ENCODE measurements at places on chromosomes 6 and 20. TPM values are rescaled to one million over a fixed set of nuclear protein-coding genes. Genes with fewer than 3 reads are reported as not detected.

Gene HCK
- not detected for total RNA-seq

GRCh38 chr6:110682460-110682853 lies 132.8 kb downstream of the CDK19 start:
- DNase-seq: peak; percentile 83

DNA sequence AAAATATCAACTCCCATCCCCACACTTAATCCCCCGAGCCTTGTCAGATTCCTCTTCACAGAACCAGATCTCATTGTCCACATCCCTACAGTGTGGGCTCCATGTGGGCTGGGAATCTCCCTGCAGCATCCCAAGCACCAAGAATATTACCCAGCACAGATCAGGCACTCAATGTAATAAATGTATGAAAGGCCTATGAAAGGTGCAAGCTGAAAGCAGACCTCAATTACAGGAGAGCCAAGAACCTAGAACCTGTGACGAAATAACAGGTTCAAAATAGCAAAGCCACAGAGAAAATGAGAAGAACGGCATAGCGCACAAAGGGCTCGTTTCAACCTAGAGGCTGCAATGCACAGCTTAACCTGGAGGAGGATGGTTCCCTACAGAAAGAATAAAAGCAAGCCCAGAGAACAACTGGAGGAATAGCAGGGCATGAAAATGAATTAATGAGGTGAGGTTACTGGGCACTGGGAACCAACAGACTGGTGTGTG lies 3.1 kb downstream of the SLC23A2 start:
- DNase-seq: no peak

Gene GPSM3
- 4.8 TPM for total RNA-seq

Gene TREM1
- total RNA-seq: not detected

DNA sequence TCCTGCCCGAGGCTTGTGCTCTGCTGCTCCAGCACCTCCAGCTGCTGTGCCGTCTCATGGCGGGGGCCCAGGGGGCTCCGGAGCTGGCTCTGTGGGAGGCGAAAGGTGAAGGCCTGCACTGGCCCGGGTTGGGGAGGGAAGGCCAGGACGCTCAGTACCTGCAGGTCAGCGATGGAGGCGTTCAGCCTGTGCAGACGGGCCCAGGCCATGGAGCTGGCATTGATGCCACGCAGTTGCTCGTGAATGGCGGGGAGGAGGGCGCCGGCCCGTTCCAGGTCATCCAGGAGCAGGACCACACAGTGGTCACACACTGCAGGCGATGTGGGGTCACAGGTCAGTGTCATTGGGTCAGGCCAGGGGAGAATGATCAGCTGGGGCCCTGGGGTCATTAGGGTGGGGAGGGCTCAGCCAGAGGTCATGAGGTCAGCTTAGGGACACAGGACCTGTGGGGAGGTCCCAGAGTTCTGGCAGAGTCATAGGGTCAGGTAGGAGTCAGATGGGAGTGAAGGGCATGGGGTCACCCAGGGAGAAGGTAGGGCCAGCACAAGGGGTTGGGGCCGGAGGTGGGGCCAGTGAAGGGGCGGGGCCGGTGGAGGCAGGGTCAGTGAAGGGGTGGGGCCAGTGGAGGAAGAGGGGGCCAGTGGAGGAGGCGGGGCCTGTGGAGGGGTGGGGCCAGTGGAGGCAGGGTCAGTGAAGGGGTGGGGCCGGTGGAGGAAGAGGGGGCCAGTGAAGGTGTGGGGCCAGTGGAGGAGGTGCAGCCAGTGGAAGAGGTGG lies 18.0 kb downstream of the ADRM1 start:
- DNase-seq: peak; percentile 14

DNA sequence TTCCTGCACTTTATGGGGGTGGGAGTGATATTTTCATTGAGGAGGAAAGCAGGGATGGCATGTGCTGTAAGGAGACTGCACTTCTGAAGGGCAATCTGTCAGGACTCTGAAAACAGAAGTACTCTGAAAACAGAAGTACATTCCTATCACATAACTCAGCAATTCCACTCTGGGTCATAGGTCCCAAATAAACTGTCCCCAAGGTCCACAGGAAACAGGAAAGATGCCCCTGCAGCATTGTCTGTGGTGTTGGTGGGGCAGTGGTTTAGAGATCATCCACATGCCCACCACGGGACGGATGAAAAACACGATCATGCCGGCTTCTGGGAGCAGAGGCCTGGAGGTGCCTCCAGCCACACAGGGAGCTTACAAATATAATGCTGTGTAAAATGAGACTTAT lies 150.3 kb downstream of the OTOR start:
- DNase-seq: peak; percentile 6

Gene SERPINB1
- 25.9 TPM for total RNA-seq

GRCh38 chr6:165439928-165440554 lies 130.6 kb upstream of the C6orf118 start:
- peak; percentile 74 for DNase-seq

Gene PRND
- total RNA-seq: not detected

DNA sequence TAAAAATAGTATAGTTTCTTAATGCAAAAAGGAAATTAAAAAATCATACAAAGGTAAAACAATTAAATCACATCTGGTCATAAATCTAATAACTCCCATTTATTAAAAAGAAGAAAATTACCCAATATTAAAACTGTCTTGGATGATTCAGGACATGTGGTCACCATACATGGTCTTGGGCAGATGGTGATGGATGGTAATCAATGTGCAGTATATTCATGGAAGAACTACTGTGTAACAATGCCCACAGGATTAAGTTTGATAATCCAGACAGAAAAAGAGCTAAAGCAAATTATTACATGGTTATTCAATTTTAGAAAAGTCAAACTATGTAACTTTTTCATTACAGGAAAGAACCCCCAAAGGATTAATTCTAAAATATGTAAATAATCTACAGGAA lies 480.6 kb downstream of the QKI start:
- no peak for DNase-seq

- DNase-seq: peak; percentile 17
Observed at GRCh38 chr6:119339941-119340456, 9.6 kb downstream of the MAN1A1 start.

- DNase-seq: no peak
Observed at GRCh38 chr6:90387826-90388225, 91.2 kb upstream of the BACH2 start.

Gene C20orf202
- total RNA-seq: not detected

Gene PNLDC1
- total RNA-seq: 0.32 TPM

DNA sequence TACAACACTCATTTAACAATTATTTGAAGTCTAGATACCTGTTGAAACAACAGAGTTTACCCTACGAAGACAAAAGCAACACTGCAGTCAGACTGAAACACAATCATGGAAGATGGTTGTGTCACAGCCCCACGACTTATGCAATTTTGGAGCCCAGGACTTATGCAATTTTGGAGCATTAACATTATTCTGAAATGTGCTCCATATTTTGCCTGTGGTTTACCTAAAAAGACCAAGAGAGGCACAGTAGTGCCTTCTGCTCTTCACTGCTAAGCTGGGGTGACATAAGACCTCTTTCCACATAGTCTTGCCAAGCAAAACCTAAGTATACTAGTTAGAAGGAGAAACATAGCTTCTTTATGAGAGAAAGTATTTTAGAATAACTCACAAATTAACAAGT lies 216.5 kb downstream of the PTPRK start:
- DNase-seq: no peak

Gene SGK2
- 0.64 TPM for total RNA-seq

DNA sequence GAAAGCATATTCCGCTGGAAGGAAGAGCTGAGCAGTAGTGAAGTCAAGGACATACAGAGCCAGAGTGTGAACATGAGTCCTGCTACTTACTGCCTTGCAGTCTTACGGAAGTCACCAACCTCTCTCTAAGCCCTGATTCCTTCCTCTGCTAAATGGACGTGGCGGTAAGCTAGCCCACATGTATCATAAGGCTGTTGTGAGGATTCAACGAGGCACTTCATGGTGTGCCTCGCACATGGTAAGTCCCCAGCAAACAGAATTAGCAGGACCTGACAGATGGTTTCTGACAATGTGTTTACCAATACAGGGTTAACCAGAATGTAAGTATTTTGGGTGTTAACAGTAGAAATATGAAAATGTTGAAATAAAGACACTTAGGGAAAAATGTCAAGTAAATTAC lies 93.2 kb downstream of the IRF4 start:
- DNase-seq: no peak

DNA sequence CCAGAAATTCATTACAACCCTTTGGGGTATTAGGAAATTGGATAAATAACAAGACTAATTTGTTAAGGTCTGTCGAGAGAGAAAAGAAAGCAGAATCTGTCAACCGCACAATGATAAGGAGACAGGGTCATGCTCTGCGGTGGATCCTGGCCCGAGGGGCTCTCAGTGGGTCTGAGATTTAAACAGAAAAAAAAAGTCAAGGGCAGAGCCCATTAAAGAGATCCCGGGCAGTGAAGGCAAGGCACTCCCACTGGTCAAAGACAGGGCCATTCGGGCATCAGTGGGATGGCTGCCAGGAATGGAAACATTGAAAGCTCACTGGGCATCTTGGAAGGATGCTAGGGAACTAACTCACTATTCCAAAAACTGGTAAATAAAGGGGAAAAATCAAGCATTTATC lies 77.9 kb downstream of the GNAS-AS1 start:
- DNase-seq: no peak

Gene OTOR
- not detected for total RNA-seq

- peak; percentile 76 for DNase-seq
Observed at GRCh38 chr6:144710207-144710606, 425.1 kb downstream of the UTRN start.

DNA sequence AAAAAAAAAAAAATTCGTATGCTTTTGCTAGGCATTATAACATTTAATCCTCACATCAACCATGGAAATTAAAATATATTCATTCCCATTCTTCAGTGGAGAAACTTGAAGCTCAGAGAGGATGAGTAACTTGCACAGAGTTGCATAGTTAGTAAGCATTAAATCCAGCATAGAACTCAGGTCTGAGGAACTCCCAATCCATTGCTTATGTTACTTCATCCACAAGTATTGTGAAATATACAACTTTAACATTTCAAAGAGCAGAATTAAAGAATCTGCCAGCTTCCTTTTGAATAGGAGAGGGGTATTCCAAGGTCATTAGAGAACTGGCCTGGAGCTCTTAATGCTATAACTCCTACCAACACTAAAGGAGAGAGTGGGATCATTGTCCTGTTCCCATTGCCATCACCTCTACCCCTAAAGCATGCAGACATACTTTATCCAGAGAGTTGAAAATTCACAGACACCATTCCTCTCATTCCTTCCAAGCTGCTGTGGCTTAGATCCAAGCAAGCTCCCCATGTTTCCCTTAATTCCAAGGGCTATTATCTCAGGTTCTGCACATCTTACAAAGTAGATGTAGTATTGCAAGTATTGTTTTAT lies 91.9 kb downstream of the FLRT3 start:
- peak; percentile 48 for DNase-seq

Data from fibroblast of villous mesenchyme (primary cell).